ENCODE measurements at places on chromosomes 5 and 9.

DNA sequence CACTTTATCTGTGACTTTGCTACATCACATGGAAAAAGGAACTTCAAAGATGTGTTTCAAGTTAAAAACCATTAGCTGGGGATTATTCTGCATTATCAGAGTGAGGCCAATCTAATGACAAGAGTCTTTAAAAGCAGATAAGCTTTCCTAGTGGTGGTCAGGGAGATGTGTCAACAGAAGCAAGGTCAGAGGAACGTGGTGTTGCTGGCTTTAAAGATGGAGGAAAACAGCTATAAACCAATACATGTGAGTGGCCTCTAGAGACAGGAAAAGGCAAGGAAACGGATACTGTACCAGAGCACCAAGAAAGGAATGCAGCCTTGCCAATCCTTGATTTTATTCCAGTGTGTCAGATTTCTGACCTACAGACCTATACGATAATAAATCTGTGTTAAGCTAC, 204.2 kb downstream of the TAF11L14 start:
- DNase-seq: no peak

- no peak for DNase-seq
These were observed 5.7 kb downstream of the IL6ST start for GRCh38 chr5:55988979-55989638.

DNA sequence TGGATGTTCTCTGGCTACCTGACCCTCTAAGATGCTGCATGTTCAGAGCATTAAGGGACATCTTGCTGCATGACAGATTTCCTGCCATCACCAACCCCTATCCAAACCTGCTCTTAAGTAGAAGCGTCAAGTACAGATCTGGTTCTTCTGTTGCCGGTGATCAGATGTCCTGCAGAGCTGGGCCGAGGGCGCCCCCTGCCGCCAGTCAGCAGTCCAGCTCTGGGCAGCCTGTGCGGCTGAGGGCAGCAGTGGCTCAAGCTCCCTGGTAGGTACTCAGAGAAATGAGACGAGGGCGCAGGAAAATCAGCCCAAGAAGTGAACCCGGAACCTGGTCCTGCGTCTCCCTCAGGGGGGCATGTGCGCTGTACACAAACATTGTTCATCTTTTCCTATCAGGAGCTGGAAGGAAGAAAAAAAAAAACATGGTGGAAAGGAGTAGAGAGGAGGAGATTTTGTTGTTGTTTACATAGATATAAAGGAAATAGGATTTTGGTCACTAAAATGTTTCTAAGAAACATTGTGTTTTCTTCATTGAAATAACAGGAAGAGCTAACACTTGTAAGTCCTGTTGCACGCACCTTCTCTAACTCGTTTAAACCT, 95.8 kb downstream of the CFAP90 start:
- peak; percentile 17 for DNase-seq

DNA sequence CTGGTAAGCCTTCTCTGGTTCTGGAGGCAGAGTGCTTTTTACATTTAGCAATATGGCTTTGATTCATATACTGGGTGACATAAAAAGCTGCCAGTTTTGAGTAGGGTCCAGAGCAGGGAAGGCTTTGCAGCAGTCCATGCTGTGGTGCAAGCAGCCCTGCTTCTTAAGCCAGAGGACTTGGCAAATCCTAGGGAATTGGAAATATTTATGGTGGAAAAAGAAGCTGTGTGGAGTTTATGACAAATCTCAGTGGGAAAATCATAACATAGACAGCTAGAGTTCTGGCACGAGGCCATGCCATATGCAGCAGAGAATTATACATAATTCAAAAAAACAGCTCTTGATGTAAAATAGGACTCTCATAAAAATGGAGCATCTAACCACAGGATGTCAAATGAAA, 536.4 kb downstream of the RASEF start:
- DNase-seq: no peak

DNA sequence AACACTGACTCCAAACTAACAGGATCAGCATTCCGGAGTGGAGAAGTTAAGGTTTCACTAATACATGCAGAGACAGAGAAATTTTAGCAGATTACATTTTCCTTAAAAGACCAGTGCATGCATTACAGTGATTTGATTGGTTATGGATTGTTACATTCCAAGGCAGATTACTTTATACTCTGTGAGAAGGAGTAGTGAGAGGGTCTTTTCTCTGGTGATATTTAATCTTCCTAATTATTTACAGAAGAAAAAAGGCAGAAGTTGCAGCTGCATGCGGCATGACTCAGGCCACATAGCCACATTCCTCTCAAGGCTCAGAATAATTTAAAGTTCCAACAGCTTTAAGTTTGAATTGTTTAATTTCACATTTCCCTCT, 53.0 kb upstream of the PDZD2 start:
- DNase-seq: no peak

GRCh38 chr9:14380061-14380836, 66.3 kb upstream of the NFIB start:
- DNase-seq: no peak

DNA sequence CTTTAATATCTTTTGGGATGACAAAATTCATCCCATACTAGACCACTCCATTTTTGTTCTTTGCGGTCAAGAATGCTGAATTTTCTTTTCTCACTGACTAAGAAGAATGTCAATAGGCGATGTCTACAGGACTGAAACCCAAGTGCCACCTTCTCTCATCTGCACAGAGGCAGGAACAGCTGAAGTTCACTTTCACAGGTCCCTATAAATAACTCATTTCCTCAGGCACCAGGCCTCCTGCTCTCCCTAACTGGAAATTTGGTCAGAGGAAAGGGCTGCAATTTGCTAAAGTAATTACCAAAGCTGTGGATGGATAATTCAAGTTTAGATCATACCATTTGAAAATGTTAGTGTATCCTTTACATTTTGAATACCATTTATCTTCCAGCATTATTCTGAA, 142.9 kb downstream of the DIRAS2 start:
- DNase-seq: no peak

DNA sequence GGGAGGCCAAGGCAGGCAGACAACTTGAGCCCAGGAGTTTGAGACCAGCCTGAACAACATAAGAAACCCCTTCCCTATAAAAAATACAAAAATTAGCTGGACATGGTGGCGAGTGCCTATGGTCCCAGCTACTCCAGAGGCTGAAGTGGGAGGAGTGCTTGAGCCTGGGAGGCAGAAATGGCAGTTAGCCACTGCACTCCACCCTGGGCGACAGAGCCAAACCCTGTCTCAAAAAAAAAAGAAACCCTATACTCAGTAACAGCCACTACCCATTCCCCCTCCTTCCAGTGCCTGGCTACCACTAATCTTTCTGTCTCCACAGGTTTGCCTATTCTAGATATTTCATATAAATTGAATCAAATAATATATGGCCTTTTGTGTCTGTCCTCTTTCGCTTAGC, 14.3 kb upstream of the SIL1 start:
- no peak for DNase-seq

GRCh38 chr9:74645007-74645639, 148.0 kb downstream of the RORB start:
- DNase-seq: peak; percentile 2

- DNase-seq: no peak
These were observed 117.2 kb downstream of the INVS start for GRCh38 chr9:100216178-100216787.

DNA sequence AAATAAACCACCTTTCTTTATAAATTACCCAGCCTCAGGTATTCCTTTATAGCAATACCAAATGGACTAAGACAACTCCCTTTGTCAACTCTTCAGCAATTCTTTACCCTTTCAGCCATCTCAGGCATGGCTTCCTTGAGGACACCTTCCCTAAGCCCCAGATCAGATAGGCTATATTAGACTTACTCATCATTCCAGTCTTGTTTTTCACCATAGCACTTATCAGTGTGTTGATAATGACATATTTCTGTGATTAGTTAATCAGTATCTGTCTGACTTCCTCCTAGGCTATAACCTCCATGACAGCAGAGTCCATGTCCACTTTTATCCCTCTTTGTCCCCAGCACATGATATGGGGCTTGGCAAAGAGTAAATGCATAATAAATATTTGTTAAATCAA, 238.1 kb downstream of the ACTL7B start:
- DNase-seq: no peak

DNA sequence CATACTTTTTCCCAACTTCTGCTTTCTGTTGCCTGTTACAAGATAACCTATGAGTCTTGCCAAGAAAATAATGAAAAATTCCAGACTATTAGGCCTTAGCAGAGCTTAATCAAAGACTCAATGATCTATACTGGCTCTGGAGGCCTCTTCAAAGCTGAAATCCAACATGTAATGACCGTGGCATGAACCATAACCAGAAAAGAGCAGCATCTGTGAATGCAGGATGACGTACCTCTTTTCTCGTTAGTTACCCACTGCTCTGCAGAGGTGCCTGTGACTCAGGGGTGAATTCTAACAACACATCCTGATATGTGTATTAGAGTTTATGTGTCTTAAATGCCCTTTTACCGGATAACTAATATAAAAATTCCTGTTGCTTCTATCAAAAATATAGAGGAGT, 645.4 kb downstream of the PRELID2 start:
- no peak for DNase-seq

DNA sequence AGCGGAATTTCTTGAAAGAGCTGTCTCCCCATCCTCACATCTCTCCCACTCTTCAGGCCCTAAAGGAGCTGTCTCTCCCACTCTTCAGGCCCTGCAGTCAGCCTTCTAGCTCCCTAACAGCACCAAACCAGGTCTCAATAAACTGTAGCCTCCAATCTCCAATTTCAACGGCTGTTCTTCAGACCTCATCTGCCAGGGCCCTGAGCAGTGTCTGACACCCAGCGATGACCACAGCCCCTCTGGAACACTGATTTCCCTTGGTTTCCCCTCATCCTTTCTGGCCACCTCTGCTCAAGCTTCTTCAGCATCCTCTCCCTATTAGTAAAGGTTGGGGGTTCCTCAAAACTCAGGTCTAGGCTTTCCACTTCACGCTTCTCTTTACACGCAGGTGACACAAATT, 1.6 kb upstream of the P4HA2 start:
- no peak for DNase-seq

DNA sequence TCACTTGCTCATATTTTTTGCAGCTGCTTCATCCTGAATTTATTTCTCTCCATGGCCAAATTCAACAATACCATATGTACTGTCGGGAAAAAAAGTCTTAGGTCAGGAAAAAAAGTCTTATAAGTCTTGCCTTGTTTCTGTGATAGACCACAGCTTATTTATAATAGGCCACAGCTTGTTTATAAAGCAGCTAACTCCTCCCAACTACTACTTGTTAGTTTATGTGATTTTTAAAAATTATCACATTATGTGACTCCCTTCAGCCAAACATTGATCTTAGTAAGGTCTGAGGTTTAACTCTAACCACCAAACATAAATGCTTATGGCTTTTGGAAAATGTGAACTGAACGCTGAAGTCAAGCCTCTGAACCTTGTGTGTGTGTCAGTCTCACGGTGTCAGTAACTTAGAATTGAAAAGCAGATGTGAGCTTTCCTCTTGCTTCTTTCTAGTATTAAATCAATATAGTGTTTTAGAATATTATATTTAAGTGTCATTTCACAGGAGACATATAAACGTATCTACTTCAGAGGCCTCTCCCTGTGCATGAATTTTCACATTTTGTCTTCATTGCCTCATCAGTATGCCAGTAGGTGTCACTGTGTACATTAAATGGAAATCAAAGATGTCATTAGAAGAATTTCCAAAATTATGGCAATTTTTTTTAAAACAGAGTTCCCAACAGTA, 51.3 kb downstream of the SNX24 start:
- DNase-seq: peak; percentile 12

- no peak for DNase-seq
These were observed 355.4 kb upstream of the PDE4D start for GRCh38 chr5:60248901-60249300.

DNA sequence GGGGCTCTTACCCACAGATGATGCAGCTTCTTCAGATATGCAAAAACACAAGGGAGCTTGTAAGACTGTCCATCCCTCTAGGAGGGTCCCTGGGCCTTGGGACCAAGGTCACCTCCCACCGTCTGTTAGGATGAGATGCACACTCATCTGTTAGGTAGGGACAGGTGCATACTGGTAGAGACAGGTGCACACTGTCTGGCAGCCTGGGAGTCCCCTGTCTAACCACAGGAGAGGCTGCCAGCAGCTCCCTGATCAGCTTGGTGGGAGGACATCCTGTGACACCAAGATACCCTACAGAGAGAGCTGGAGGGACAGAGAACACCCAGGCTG, 13.2 kb downstream of the TSPAN17 start:
- no peak for DNase-seq

DNA sequence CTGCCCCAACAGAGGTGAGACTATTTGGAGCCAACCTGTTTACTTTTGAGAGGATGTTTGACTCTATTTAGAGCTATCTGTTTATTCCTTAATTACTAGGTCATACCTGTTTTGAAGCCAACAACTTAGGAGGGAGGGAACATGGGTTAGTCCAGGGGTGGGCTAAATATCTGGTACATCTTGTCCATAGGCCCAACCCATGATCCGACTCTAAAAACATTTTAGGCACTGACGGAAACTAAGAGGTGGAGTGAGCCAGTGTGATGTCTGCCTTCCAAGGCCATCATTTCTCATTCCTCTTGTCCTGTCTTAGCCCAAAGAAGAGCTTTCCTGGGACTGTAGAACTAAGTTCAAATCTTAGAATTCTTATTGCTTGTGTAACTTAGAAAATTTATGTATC, 8.4 kb downstream of the SPINK5 start:
- DNase-seq: no peak

GRCh38 chr9:123486431-123486830, 130.4 kb downstream of the CRB2 start:
- no peak for DNase-seq

DNA sequence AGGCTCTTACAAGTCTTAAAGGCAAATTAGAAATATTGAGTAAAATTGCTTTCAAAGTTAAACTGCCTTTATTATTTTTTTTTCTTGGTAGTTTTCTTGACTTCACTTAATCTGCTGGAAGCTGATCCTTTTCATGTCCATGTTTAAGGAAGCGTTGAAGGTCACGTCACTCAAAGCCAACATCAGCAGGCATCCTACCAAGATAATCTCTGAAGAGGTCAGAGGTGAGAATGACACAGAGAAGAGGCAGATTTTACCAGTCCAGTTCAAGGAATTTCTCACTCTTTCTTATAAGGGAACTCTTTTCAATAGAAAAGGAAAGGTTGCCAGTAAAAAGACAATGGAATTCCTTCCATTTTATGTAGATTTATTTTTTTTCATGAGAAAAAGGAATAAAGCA, 259.8 kb downstream of the ANXA1 start:
- DNase-seq: no peak

GRCh38 chr5:73273379-73274050, 100.5 kb downstream of the TMEM174 start:
- DNase-seq: no peak

GRCh38 chr9:26746357-26747072, 146.1 kb downstream of the CAAP1 start:
- DNase-seq: no peak

DNA sequence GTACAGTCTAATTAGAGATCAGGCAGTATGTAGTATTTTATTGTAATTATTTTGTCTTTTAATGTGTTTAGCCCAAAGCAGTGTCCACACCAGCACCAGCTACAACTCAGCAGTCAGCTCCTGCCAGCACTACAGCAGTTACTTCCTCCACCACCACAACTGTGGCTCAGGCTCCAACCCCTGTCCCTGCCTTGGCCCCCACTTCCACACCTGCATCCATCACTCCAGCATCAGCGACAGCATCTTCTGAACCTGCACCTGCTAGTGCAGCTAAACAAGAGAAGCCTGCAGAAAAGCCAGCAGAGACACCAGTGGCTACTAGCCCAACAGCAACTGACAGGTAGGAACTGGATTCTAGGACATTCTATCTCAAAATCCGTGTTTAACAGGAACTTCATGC, 23.2 kb downstream of the RAD23B start:
- no peak for DNase-seq

Data from COR-L47 (cell line).